Smooth muscle cell of the pulmonary artery (primary cell): ENCODE measurements at places on chromosomes 3 and 15. TPM values are rescaled to one million over a fixed set of nuclear protein-coding genes. Genes with fewer than 3 reads are reported as not detected.

The TRH gene
- total RNA-seq: 0.10 and 0.20 TPM in 2 replicates

The RASA2 gene
- total RNA-seq: 13.5 and 16.1 TPM in 2 replicates

The CPEB1 gene
- 9.0 and 14.1 TPM in 2 replicates for total RNA-seq

The ITGB5 gene
- 842 and 876 TPM in 2 replicates for total RNA-seq

The DNAH1 gene
- total RNA-seq: 4.2 and 5.5 TPM in 2 replicates

The FAM227B gene
- 4.3 and 7.3 TPM in 2 replicates for total RNA-seq
